HuH-7.5 (cell line): ENCODE measurements at places on chromosomes 11 and 22.

- DNase-seq: no peak
Measured at GRCh38 chr11:65718964-65719492, 1.6 kb downstream of the RNASEH2C start.

DNA sequence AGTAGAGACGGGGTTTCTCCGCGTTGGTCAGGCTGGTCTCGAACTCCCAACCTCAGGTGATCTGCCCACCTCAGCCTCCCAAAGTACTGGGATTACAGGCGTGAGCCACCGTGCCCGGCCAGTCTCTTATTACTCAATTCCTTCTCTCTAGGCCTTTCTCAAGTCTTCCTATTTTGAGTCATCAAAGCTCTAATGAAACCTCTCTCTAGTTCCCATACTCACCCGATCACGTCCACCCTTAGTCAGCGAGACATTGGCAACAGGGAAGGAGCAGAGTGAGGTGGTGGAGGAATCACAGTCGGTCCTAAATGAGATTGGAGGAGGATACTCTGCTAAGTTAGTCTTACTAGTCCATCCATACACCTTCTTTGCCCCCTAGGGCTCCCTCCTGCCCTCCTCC, 5.0 kb downstream of the BSCL2 start:
- no peak for DNase-seq

- no peak for DNase-seq
Measured at GRCh38 chr11:16817351-16817750, 78.9 kb downstream of the C11orf58 start.

GRCh38 chr11:102139081-102139498, 28.8 kb downstream of the YAP1 start:
- DNase-seq: no peak

DNA sequence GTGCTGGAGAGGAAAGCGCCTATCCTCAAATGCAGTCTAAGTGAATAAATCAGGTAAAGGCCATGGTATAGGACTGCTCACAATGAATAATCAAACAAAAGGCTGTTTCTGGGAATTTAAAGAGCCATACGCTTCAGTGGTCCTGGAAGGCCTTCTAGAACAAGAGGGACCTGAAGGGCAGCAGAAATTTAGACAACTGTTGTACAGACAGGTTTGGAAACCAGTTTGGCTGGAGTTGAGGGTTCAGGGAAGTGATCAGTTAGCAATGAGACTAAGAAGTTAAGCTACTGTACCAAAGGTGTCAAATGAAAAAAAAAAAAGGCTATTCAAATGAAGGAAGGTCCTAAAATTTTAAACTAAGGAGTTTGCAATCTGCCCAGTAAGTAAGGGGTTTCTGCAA, 56.6 kb upstream of the SCUBE2 start:
- no peak for DNase-seq

- no peak for DNase-seq
Measured at GRCh38 chr11:75946531-75947530, 131.8 kb downstream of the UVRAG start.

- no peak for DNase-seq
Measured at GRCh38 chr11:67295846-67296245, 6.7 kb downstream of the ANKRD13D start.

DNA sequence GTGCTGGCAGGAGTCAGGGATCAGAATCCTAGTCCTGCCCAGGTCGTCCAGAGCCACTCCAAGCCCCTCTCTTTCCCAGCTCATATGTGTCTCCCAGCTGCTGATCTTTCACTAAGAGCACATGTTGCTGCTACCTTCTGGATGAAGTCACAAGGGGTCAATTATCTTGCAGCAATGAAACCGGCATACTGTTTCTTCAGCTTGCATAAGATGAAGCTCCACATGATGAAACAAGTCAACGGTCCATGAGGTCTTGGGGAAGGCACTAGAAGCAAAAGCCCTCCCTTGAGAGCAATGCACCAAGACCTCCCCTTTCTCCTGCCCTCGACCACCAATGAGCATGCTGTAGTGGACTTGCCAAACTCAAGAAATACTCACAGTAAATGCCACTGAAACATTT, 148.9 kb downstream of the TENM4 start:
- DNase-seq: no peak

DNA sequence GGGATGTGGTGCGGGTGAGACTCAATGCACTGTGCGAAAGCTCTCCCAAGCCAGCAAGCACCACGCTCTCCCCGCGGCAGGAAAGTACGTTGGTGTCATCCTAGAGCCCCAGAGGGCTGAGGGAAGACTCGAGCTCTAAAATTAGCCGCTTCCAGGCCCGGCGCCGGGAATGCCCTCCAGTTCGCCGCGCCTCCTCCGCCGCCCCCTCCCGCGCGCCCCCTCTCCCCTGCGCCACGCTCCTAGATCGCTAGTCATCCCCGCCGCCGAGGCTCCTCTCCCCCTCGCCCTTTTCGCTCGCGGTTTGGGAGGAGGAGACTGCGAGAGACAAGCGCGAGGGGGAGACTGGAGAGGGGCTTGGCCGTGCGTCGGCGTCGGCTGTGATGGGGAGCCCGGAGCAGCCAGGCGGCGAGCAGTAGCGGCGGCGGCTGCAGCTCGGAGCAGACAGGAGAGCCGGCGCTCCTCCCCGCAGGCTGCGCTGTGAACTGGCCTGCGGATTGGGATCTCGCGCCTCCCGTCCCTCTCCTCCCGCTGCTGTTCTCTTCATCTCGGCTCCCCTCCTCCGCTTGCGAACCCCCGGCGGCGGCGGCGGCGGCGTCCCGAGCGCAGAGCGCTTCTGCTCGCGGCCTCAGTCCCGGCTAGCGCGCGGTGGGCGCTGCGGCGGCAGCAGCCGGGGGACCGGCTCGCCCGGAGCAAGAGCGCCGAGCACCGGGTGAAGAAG, at the start of gene FAT3:
Gene FAT3 (plus strand): TSS at position 412 of the 718 bp plus-strand sequence. CDS start 127,295 bp downstream, outside the sequence.
- DNase-seq: no peak

GRCh38 chr11:97622795-97623194, 1233.0 kb downstream of the JRKL start:
- DNase-seq: no peak

DNA sequence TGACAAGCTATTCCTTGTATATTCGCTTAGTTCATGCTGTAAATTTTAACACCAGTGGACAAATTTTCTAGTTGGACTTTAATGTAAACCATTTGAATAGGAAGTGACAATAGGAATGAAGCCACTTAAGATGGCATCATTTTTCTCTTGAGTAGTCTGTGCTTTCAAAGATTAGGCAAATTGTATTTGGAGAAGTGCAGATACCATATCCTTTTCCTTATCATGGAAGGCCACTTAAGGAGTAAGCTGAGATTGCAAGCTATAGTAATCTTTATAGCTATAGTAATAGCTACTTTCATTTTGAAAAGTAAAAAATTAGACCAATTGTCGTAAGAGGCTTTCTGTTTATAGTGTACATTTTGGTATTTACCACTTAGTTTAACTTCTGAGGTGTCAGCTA, 12.8 kb downstream of the CAPRIN1 start:
- no peak for DNase-seq

GRCh38 chr11:112534208-112534607, 273.5 kb upstream of the PLET1 start:
- no peak for DNase-seq

GRCh38 chr11:75242722-75243600, 2.4 kb downstream of the TPBGL start:
- DNase-seq: no peak

DNA sequence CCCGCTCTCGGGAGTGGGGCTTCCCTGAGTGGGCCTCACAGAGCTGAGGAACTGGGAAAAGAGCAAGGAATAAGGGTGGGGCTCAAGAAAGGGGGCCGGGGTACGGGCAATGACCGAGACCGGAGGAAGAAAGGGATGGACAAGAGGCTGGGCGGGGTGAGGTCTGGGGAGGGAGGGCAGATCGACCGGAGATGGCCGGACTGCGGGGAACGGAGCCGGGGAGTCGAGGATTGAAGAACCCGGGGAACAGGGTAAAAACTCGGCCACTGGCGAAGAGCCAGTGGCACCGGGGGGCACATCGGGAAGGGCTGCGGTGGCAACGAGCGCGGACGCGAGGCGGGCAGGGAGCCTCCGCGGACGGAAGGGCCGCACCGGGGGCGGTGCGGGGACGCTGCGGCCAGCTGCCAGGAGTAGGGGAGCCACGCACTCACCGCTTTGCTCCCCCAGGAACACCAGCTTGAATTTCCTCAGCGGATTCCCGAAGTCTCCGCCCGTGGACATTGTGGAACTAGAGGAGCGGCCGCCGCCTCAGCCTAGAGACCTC, 667 bp downstream of the RAB6A start:
- peak; percentile 25 for DNase-seq

DNA sequence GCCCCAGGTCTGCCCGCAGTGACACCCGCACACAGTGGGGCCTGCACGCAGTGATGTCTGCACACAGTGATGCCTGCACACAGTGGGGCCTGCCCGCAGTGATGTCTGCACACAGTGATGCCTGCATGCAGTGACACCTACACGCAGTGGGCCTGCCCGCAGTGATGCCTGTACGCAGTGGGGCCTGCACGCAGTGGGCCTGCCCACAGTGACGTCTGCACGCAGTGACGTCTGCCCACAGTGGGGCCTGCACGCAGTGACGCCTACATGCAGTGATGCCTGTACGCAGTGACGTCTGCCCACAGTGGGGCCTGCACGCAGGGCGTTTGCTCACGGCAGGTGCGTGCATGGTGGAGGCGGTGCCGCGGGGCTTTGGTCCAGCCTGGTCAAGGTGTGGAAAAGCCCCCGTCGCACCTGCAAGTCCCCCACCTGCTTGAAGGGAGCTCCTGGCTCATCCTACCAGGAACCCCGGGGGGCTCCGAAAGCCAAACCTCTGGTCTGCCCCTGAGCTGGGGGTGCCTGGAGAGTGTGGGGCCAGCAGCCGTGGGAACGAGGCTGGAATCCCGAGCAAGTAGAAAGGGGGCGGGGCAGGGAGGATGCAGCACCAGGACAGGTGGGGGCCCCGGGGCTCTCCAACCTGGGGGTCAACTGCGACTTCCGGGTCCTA, 8.9 kb upstream of the SYT8 start:
- DNase-seq: no peak

DNA sequence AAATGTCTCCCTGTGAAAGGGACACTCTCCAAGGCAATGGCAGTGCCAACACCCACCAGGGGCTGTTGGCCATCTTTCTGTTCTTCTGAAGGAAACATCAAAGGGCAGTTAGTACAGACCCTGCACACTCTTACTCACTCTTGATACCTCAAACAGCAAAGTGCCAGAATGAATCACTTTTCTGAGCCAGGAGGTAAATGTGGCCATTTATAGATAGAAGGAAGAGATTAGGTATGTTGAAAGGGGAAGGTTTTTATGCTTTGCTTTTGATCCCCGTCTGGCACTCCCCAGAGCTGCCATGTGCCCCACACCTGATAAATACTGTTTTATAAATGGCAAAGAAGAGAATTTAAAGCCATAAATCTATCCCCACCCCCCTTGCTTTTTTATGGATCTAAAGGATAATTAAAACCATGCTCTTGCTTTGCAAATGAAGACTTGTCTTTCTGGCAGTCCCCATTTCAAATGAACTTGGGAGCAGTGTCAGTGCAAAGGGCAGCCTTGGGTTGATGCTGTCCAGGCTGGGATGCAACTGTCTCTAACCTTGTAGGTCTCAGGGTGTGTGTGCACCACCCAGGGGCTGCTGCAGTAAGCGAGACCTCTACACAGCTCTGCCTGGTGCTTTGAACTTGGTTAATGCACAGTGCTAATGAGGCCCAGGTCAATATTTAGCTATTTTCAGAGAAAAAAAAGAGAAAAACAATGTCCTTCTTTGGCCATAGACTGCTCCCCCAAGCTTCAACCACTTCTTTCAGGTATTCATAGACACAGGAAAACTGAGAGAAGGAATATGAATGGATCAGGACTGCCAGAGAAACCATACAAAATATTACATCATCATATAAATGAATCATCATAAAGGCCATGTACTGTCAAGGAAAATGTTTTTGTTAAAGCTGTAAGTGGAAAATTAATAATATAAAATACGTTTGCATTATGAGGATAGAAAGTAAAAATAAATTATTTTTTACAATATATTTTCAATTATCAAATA, 207.5 kb downstream of the ETS1 start:
- no peak for DNase-seq

GRCh38 chr11:122258446-122259194, 142.6 kb upstream of the BLID start:
- no peak for DNase-seq

DNA sequence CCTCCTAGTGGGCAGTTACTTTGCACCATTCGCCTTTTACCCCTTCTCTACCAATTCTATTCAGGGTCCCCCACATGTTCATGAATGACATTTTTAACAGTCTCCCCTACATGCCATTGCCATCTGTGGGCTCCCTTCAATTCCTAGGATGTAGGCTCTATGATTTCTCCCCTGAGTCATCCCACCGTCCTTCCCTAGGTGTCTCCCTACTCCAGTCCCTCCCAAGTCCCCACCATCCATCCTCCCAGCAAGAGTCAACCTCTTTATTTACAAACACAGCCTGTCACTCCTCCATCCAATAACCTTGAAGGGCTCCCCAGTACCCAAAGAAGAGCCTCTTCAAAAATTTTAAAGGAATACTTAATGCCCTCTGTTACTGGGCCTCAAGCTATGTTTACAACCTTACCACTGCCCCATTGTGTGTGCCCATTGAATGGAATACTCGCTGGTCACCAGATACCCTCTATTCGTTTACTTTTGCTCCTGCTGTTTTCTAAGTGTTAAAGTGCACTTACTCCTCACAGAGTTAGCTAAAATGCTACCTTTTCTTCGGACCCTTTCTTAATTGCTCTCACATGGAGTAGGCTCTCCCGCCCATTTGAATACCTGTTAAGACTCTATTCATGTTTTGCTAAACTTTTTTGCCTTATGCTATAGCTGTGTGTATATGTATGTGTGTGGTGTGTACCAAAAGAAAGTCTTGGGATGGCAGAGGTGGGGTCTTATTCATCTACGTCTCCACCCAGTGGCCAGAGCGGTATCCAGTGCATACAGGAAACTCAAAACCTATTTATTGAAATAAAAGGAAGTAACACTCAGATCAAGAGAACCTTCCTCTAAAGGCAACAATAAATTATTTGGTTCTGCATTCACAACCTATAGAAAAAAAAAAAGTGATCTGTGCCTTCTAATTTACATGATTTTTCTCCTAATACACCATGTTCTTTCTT, 235.8 kb upstream of the CCDC90B start:
- no peak for DNase-seq
